ENCODE measurements at places on chromosomes 3 and 15.

- no peak for DNase-seq
Measured at GRCh38 chr3:22475665-22476240, 724.7 kb upstream of the ZNF385D start.

- DNase-seq = no peak
Measured at GRCh38 chr15:75201616-75202250, at the start of gene C15orf39. C15orf39 (plus strand) TSS chr15:75201882; CDS start chr15:75206049, 4,167 bp downstream.

- no peak for DNase-seq
Measured at GRCh38 chr3:29612536-29612935, 331.7 kb downstream of the RBMS3 start.

DNA sequence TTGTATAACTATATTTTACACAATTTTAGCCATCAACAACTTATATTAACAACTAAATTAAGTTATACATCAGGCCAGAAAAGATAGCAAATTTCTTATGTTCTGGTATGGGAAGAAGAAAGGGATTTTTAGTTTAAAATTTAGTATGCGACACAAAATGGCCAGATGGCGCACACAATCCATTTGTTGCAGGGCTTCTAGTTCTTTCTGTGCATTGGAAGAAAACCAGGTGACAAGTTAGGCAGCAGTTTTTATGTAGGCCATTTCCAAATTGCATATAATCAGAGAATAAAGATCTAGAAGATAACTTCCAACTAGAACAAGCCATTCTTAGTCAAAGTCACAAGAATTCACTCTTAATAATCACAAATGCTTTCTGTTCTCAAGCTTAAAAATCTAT, 230.1 kb upstream of the ZNF717 start:
- no peak for DNase-seq

- DNase-seq = no peak
Measured at GRCh38 chr3:167662919-167663400, 9.2 kb upstream of the WDR49 start.

GRCh38 chr3:77147836-77148578, 108.1 kb downstream of the ROBO2 start:
- no peak for DNase-seq

GRCh38 chr15:101054991-101055390, 135.8 kb downstream of the LRRK1 start:
- DNase-seq = no peak

DNA sequence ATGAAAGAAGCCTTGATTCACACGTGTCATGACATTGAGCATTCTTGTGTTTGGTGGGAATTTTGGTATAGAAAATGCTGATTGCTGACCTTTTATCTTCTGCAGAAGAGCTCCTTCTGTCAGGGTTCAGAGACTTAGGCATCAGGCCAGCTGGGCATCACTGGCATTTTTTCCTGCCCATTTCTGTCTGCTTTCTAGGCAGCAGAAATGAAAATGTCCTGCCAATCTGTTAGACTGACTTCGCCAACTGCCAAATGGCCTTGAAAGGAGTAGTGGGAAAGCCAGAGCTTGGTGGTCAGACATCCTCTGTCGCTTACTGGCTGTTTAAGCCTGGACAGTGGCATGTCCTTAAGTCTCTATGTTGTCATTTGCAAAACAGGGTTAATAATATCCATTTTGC, 57.4 kb downstream of the EEFSEC start:
- DNase-seq = no peak

- no peak for DNase-seq
Measured at GRCh38 chr15:66864871-66865281, 162.8 kb downstream of the SMAD6 start.
